ENCODE measurements at places on chromosomes 16 and 17.

GRCh38 chr17:28610376-28610775 is 3.6 kb downstream of the RSKR start:
- no peak for DNase-seq

DNA sequence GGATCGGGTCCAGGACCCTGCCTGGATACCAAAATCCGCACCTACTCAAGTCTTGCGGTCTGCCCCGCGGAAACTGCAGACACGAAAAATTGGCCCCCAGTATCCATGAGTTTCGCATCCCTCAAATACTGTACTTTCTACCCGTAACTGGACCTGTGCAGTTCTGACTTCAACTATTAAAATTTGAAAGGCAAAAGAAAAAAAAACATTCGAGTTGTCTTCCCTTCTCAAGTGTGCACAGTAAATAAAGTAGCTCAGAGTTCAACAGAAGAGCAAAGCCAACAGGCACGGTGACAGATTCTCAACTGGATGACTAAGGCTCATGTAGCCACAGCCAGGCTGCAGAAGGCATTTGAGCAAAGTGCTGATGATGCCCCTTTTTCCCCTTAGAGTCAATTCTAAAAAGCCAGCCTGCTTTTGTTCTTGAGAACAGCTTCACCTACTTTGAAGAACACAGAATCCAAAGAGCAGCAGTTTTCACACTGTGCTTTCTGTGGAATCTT is 32.5 kb downstream of the MARF1 start:
- DNase-seq = no peak

- DNase-seq = no peak
Measured at GRCh38 chr16:11372073-11372828, 27.0 kb downstream of the RMI2 start.

- no peak for DNase-seq
Measured at GRCh38 chr16:81128726-81129524, 32.7 kb upstream of the GCSH start.

GRCh38 chr17:41548844-41549595 is 20.9 kb upstream of the KRT19 start:
- peak; percentile 85 for DNase-seq

GRCh38 chr17:2082003-2082781 is 27.3 kb downstream of the HIC1 start:
- DNase-seq = no peak

- no peak for DNase-seq
Measured at GRCh38 chr17:15946611-15947120, 1.7 kb downstream of the ADORA2B start.

DNA sequence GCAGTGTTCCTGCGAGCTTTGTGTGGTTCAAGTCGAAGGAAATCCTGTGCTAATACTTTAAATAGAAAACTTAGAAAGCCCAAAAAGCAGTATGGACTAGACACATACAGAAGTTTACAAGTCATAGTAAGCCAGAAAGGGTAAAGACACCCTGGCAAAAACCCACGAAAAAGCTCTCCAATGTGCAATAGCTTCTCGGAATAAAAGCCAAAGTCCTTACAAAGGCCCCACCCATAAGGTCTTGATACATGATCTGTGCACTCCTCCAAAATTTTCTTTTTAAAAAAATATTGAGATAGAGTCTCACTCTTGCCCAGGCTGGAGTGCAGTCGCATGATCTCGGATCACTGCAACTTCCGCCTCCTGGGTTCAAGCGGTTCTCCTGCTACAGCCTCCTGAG is 10.3 kb downstream of the C16orf86 start:
- DNase-seq = no peak

GRCh38 chr16:58842746-58843145 is 108.6 kb upstream of the GOT2 start:
- DNase-seq = no peak

- no peak for DNase-seq
Measured at GRCh38 chr16:53576210-53576609, 73.2 kb upstream of the AKTIP start.

DNA sequence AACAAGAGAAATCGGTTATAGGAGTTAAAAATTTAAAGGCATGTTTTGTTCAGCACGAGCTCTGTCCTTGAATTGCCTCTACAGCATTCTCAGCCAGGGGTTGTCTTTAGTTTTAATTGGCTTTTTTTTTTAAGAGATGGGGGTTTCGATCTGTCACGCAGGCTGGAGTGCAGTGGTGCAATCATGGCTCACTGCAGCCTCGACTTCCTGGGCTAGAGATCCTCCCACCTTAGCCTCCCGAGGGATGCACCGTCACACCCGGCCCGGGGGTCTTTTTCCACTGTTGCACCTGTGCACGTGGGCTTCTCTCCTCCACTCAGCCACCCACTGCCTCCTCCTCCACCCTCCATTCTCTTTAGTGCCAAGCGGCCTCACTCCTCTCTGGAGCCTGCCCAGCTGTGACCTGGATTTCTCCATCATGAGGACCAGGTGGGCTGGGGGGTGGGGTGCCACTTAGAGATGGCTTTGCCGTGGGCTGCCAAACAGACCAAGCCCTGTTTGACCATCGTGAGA is 106.8 kb upstream of the SEC14L1 start:
- DNase-seq = no peak

DNA sequence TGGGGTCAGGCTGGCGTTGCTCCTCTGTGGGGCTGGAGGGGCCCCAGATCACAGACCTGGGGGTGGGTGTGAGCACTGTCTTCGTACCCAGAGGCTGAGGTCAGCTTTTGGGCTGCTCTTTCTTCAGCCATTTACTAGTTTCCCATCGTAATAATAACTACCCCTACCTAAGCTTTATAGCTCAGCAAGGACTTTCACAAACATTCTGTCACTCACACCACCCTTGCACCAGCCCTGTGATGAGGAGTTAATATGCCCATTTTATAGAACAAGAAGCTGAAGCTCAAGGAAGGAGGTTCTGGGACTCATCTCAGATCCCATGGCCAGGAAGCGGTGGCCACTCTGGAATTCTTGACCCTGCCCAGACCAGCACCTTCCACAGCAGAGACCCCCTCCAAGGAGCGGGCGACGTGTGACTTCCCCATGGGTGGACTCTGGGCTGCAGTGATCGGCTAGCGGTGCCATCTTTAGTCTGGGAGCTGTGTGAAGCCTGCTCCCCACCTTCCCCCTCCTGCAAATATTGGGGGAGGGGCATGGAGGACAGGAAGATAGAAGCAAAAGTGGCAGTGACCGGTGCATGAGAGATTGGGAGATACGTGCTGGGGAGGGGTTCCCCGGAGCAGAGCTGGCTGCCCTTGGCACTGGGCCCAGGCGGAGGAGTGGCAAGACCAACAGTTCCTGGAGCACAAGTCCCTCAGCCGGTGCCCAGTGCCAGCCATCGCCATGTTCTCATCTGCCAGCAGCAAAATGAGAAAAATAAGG is 81.8 kb upstream of the TOB1 start:
- no peak for DNase-seq

GRCh38 chr17:44788139-44788538 is 29.4 kb downstream of the ADAM11 start:
- no peak for DNase-seq

GRCh38 chr17:59292174-59292523 is 39.3 kb upstream of the YPEL2 start:
- no peak for DNase-seq

- no peak for DNase-seq
Measured at GRCh38 chr16:54284931-54285413, 1.6 kb downstream of the IRX3 start.

- DNase-seq = no peak
Measured at GRCh38 chr17:35254107-35254773, 11.4 kb downstream of the SLFN5 start.

GRCh38 chr16:88064011-88064888 is 113.0 kb downstream of the BANP start:
- no peak for DNase-seq

DNA sequence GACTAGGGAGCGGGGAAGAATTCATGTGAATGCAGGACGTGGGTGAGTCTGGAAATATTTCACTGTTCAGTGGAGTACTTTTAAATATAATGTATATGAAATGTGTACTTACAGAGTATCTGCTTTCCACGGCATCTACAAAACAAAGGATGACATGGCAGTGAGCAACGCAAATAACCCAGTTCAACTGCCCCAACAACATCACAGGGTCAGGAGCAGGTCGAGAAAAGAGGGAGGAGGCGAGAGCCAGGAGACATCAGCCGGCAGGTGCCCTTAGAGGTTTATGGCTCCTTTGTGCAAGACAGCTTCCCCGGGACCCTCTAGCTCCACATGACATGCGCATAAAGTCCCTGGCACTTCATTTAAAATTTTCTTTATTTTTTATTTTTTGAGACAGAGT is 61.1 kb downstream of the PECAM1 start:
- DNase-seq = no peak

DNA sequence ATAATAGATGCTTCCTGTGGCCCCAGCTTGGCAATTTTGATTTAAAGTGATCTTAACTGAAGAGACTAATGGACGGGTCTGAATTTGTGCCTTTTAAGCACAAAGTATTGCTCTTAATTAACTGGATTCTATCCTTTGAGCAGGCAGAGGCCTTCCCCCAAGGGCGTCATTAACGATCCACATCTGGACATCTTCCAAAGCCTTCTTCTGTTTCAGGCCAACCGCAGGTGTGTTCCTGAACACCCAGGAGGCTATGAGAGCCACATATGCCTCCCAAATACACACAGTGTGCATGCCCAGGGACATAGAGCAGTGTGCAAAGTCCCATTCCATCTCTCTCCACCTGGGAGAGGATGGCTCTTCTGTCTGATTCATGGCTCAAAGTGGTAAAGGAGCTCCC is 42.3 kb downstream of the MAPT start:
- no peak for DNase-seq

DNA sequence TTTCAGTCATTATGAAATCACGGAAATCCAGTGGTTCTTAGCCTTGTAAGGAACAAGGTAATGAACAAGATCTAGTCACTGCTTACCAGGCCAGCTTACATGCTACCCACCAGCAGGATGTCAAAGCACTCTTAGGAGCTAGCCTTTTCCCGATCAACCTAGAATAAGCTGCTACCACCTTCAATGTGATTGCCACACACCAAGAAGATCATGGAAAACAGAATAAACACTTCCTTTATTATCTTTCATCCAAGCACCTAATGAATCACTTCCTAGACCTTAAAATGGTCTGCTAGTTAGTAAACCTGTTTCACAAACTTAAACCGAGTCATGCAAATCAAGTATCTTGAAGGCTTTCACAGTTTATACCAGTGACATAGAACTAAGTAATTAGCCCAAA is 5.0 kb downstream of the BBS2 start:
- DNase-seq = no peak

- DNase-seq = no peak
Measured at GRCh38 chr17:81716674-81716996, 4.6 kb downstream of the SLC25A10 start.

DNA sequence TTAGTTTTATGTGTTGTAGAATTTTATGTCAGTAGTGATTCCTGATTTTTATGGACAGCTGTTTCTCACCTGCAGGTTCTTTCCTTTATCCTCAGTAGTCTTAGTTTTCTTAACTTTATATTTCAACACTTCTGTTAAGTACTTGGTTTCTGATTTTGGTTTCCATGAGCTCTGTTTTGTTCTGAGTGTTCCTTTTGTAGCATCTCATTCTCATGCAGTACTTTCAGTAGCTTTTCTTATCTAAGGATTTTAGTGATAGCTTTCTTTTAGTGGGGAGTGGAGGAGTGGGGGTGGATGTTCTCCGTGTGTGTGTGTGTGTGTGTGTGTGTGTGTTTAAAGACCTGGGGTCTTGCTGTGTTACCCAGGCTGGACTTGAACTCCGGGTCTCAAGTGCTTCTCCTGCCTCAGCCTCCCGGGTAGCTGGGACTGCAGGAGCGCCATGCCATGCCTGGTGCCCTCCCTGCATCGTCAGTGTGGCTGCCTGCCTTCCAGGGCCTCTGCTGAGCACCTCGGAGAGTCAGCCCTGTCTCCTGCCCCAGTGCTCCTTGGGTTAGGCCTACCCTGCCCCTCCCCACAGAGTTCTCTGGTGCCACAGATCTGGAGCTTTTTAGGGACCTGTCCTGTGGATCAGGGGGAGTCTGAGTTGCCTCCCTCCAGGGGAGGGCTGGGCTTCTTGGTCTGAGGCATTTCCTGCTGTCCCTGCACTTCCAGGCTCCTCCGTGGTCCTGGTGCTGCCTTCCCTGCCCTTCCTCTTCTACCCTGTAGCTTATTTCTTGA is 4.3 kb upstream of the ZNF750 start:
- no peak for DNase-seq

DNA sequence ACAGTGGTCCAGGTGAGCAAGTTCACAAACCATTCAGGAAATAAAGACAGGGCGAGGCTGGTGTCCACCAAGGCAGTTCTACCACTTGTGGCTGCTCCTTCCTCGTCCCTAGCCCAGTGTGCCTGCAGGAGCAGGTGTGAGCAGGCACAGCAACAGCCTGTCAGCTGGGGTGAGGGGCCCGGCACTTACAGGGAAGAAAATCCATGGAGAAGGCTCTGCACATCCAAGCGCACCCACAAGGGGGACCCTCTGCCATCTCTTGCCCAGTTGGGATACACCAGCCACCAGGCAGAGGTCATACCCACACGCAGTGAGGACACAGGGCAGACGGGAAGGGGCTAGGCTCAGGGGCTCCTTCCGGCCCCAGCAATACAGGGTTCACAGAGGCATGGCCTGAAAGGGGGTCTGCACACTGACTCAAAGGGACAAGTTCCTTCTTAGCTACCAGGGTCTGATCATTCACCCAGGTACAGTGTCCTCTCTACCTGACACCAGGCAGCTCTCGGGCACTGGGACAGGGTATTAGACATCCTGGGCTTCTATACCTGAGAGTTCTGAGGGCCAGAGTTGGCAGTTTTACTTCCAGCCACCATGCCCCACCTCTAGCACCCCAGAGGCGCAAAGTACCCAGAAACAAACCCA is 27.0 kb downstream of the CDIP1 start:
- DNase-seq = no peak

DNA sequence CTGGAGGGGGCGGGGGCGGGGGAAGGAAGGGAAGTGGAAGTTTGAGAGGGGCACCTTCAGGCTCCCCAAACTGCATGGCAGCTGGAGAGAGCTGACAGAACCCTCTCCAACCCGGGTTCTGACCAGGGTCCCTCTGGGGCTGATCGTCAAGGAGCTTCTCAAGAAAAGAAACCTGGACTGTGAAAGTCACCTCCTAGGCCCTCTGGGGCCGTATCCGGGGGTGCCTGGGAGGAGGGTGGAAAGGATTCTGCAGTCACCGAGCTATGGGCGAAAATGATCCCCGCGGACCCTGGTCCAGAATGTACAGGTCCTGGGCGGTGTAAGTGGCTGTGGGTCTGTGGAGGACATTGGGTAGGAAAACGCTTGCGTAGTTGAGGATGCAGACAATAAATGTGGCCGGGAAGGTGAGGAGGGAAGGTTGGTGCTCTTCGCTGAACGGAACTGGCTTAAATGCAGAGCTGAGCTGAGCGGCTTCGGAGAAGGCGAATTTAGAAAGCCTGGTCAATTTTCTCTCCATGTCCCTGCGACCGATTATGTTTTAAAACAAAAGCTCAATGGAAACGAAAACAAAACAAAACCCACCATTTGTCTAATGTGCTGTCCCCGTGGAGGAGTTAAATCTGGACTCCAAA is 3.6 kb upstream of the LHX1 start:
- DNase-seq = peak; percentile 5

GRCh38 chr16:8795091-8795490 is 2.3 kb downstream of the TMEM186 start:
- no peak for DNase-seq
